Activated CD4-positive, alpha-beta T cell treated with anti-CD3 and anti-CD28 coated beads for 36 hours (primary cell): ENCODE measurements at places on chromosomes 7 and 10. TPM values are rescaled to one million over a fixed set of nuclear protein-coding genes. Genes with fewer than 3 reads are reported as not detected.

DNA sequence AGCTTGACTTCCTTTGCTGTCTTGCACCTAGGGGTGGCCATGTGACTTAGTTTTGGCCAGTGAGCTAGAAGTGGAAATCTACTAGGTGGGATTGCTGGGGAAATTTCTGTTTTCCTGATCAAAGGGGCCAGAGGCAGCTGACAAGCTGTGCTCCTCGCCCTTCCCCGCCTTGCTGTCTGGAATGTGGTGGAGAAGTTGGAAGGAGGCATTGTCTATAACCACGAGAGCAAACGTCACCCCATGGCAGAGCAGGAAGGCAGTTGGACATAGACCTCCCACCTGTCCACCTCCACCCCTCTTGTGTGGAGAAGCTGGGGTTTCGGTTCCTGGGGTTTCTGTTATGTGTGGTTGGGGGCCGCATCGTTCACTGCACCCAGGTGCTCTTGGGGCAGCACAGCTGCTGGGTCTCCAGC lies 7.3 kb downstream of the SFRP5 start:
- DNase-seq: no peak

DNA sequence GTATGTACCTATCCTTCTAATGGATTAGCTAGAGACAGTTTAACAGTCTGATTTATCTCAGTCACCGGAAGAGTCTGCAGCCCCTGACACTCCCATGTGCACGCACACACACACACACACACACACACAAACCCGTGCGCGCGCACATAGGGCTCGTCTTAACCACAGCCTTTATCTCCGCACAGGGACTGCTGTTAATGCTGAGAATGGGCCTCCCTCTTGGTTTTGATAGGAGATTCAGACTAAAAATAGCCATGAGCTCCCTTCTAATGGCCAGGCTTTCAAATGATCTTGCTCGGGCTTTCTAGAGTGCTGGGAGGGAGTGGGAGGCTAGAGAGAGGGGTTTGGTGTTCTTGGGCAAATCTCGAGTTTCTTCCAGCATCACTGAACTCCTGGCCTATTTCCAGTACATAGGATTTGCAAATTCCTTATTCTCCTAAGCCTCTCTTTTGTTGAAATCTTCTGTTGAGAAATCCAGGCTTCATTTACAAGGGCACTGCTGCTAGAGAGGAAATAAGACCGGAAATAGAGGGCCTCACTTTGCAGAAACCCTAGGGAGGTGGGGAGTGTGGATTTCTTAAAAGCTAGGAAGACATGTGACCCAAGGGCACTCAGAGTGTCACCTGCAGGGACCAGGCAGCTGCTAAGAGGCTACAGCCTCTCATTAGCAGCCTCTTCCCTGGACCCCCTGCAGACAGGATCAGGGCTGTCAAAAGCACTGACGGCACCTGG lies 2.4 kb downstream of the TMEM72 start:
- DNase-seq: peak; percentile 31

Gene LIPJ
- total RNA-seq: not detected

Gene KMT2C
- total RNA-seq: 42.7 TPM

Gene FRMD4A
- total RNA-seq: 0.85 TPM
